Activated CD4-positive, alpha-beta T cell treated with anti-CD3 and anti-CD28 coated beads for 48 hours (primary cell): ENCODE measurements at places on chromosomes 1 and 21.
A peak's percentile ranks its signal among the peaks of the same experiment; 100 is the strongest.

GRCh38 chr1:27044613-27045151, 32.0 kb upstream of the TENT5B start:
- DNase-seq = peak; percentile 93

DNA sequence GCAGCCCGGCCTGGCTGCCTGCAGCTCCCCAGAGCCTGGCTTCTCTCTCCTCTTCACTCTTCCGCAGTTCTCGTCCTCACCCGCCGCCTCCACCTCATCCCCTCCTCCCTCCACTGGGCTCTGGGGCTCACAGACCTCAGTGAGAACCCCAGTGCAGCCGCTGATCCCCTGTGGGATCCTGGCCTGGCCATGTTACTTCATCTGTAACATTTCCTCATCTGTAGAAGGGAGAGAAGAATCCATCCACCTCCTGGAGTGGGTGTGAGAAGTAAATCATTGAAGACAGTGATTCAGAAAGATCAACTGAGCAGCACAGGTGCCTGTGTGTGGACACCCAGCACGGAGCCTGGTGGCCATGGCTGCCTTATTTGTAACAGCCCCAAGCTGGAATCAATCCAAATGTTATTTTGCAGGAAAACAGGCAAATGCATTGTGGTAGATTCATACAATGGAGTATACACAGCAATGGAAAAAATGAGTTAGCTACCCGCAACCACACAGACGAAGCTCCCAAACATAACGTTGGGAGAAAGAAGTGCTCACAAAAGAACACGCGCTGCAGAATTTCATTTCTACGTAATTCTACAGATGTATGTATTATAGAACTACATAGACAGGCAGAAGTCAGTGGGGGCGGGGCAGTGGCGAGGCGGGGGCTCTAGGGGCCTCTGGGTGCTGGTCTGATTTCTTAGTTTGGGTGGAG, 8.7 kb downstream of the LAPTM5 start:
- DNase-seq = peak; percentile 61

DNA sequence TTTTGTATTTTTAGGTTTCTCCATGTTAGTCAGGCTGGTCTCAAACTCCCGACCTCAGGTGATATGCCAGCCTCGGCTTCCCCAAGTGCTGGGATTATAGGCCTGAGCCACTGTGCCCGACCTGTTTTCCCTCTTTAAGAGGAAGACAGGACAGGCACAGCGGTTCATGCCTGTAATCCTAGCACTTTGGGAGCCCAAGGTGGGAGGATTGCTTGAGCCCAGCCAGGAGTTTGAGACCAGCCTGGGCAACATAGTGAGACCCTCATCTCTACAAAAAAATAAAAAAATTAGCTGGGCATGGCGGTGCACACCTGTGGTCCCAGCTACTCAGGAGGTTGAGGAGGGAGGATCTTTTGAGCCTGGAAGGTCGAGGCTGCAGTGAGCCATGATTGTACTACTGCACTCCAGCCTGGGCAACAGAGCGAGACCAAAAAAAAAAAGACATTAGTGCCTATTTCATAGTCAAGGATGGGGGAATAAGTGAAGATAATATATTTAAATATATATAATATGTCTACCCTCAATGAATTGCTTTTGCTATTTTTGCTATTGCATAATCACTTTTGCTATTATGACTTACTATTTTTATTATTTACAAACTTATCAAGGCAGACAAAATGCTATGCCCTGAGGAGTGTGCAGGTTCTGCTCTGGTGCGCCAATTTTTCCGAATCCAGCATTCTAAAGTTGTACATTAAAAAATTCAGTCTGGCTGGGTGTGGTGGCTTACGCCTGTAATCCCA, 17.7 kb downstream of the MARCKSL1 start:
- DNase-seq = no peak

GRCh38 chr1:214199585-214199984, 81.4 kb upstream of the SMYD2 start:
- DNase-seq = no peak

GRCh38 chr1:188670837-188671236, 1806.8 kb downstream of the BRINP3 start:
- no peak for DNase-seq

DNA sequence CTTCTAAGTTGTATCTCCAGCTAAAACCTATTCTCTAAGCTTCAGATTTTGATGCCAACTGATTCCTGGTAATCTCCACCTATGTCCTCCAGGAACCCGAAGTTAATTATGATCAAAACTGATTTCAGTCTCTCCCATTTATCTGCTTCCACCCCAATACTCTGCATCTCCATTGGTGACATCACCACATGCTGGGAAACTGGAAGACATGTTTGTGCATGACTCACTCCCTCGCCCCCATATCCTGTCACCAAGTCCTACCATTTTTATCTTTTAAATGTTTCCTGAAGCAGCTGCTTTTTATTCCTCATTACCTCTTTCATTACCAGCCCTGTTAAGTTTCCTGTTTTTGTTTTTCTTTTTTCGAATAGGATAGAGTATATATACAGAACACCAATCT, 228.5 kb downstream of the LRRC40 start:
- DNase-seq = no peak

DNA sequence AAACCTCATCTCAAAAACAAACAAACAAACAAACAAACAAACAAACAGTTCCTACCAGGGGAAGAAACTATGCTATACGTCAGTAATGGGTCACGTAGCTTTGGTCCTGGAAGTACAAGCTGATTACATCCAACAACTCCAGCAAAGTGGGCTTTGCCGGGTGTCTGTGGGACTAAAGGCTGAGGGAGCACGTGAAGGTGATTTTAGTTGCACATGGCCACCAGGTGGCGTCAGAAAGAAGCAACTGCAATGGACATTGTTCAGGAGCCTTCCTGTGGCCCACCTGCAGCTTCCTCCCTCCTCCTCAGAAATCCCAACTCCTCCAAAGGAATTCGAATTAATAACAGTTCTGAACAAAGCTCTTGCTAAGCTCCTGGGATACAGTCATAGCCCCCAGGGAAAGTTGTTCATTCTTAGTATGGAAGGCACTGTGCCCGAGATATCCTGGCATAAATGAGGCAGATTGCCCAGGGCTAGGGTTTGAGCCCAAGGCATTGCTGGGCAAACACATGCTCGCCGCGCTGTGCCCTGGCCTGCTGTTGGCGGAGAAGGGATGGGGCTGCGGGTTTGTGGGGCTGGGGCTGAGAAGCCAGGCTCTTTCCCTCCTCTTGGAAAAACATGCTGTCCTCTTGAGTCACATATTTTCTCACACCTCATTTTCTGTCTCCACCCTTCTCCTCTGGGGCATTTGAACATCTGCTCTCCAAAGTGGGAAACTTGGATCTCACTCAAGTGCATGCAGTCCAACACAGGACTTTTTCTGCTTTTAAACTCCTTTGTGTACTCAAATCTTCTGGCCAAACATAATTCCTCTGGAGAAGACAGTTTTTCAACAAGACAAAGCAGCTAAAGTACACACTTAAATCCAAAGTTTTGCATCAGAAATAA, 28.6 kb downstream of the AKNAD1 start:
- DNase-seq = peak; percentile 70

- DNase-seq = peak; percentile 56
Observed at GRCh38 chr1:147539122-147539575, 2.2 kb upstream of the BCL9 start.

DNA sequence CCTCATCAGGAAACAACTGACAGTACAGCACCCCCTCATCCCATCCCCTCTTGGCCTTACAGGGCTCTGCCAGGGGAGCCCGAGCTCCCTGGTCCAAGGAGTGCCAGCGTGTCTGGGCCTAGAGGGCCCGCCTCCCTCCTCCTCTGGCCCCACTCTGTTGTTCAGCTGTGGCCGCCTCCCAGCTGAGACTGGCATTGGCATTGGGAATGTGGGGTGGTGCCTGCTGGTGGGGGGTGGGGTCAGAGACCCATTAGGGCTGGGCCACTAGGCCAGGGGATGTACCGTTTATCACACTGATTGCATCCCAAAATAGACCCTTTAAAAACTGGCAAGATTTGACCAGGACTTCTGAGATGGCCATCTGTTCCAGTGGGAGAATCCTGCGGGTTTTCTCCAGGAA, 1.4 kb downstream of the LDLRAP1 start:
- no peak for DNase-seq

DNA sequence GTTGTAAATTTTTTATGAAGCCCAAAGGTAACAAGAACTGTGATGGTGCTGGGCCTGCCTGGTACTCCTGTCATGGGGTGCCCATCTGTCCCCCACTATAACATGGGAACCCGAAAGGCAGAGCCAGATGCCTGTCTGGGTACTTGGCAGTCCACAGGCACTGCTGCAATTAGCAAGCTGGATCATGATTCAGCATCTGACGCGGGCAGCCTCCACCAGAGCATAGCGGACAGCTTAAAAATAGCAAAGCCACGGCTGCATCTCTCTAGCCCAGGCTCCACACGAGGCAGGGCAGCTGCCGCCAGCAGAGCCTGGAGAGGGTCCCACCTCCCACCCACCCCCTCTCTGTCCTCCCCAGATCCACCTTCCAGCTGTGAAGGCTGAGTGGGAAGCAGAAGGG, 22.9 kb downstream of the SUSD4 start:
- no peak for DNase-seq

- DNase-seq = no peak
Observed at GRCh38 chr1:48898894-48899293, 122.2 kb upstream of the BEND5 start.

GRCh38 chr21:26117972-26118367, 52.6 kb downstream of the APP start:
- no peak for DNase-seq

- no peak for DNase-seq
Observed at GRCh38 chr1:34829250-34829649, 30.3 kb downstream of the SMIM12 start.

- DNase-seq = no peak
Observed at GRCh38 chr1:64183395-64184002, 19.9 kb upstream of the UBE2U start.

- DNase-seq = no peak
Observed at GRCh38 chr1:212410231-212410820, 4.4 kb downstream of the PACC1 start.

GRCh38 chr1:12229835-12230548, at the start of gene VPS13D:
Gene VPS13D (plus strand): TSS chr1:12230030. CDS start chr1:12234267, 4,237 bp downstream.
- DNase-seq = peak; percentile 91

GRCh38 chr1:40774266-40774998, 9.2 kb upstream of the KCNQ4 start:
- DNase-seq = peak; percentile 74
